ENCODE measurements at places on chromosomes 5 and 9.
A peak's percentile ranks its signal among the peaks of the same experiment; 100 is the strongest.

GRCh38 chr5:158007336-158007735 lies 148.4 kb upstream of the CLINT1 start:
- DNase-seq: no peak

DNA sequence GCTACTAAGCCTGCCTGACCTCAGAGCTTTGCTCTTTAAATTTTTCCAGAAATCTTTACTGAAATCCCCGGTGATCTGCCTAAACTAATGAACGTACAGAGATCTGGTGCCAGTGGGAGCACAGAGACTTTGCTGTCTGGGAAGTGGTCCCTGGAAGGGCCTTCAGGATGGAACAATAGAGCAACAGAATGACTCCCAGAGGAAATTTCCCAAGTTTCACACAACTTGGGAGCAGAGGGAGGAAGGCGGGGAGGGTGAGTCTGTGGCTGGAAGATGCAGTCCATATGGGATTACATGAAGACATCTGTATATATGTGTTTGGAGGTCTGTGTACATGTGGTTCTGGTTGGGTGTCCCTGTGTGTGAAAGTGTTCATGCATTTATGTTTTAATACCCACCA lies 638.3 kb downstream of the CCDC171 start:
- no peak for DNase-seq

DNA sequence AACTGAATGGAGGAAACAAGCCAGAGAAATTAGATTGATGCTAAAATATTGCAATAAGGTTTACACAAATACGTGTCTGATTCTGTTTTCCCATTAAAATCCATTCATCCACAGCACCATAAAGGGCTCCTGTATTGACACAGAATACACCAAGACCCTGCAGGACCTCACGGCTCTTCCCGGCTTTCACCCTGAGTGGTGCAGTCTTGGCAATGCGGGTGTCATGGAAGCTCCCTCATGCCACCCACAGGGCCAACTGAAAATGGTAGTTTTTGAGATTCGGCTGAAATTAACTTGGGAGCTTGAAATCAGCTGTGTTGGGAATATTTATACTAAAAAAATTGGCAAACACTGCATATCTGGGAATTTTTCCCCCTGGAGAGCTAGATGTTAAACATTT lies 17.3 kb upstream of the EXOC3 start:
- no peak for DNase-seq

DNA sequence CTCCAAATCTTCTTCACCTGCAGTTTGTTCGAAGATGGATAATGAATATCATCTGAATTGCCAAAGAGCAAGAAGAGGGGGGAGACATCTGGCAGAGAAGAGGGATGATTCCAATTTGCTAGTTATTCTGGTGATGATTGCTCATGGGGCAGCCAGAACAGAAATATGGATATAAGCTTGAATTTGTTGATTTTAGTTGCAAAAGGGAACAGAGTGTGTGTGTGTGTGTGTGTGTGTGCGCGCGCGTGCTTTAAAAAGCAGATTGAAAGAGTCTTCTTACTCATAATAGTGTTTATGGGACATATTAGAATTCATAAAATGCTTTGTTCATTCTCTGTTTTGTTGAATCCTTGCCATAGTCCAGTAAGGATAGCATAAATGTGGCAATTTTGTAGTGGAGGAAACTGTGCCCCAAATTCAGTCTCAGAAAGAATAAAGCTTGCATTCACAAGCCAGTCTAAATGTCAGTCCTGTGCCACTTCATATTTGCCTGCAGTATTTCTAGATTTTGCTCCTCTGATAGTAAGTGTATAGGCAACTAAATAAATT lies 436.3 kb upstream of the KLF4 start:
- no peak for DNase-seq

- no peak for DNase-seq
These were observed 216.9 kb upstream of the FBXL7 start for GRCh38 chr5:15283076-15283475.

DNA sequence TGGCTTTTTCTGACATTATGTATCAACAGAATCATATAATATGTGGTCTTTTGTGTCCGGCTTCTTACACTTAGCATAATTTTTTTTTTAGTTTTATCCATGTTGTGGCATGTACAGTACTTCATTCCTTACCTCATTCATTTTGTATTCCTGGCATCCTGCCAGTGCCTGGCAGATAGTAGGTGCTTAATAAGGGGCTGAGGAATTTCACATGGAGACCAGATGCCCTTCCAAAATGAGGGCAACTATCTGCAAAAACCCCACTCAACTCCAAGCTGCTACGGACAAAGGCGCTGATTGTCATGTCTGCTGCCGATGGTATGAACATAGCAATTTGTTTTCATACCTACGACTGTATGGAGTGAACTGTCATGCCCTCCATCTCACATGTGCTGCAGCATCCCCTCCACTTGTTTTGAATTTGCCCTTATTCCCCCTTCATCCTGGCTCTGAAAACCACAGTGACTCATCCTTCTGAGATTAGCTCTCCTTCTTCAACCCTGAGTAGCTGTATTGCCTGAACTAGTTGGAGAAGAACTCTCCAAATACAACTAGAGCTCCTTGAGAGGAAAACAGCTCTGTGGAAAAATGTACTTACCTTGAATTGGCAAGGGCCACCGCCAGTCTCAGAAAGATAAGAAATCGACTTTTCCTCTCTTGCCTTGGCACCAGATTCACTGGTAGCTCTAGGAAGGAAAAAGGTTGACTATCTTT lies 41.3 kb upstream of the FOXE1 start:
- DNase-seq: peak; percentile 9

- peak; percentile 0 for DNase-seq
These were observed 152.7 kb downstream of the ATP10B start for GRCh38 chr5:160699301-160699700.

- no peak for DNase-seq
These were observed 124.9 kb downstream of the TMEM167A start for GRCh38 chr5:82952326-82952725.

DNA sequence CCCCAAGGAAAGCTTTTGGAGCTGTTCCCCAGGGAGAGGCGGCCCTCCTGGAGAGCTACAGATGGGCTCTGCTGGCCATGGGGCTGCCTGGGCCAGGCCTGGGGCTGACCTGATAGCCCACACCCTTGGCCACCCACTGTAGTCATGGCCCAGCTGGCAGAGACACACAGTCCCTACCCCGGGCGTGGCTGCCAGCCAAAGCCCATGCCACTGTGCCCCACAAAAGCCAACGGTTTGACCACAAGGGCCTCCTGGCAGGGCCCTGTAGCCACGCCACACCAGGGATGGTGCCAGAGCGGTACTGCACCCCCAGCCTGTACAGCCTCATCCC lies 15.2 kb downstream of the NACC2 start:
- DNase-seq: no peak

DNA sequence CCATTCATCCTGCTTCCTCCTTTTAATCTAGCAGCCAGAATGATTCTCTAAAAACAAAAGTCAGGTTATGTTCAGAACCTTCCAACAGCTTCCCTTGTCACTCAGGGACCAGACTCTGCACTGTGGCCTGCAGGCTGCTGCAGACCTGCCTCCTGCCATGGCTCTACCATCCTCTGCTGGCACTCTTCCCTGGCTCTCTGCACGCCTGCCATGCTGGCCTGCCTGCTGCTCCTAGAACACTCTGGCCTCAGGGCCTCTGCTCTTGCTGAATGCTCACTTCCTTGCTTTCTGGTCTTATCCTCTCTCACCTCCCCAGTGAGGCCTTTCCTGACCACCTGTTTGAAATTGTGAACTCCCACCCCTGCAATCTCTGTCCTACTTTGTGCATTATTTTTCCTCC lies 149.4 kb downstream of the CD180 start:
- peak; percentile 2 for DNase-seq

DNA sequence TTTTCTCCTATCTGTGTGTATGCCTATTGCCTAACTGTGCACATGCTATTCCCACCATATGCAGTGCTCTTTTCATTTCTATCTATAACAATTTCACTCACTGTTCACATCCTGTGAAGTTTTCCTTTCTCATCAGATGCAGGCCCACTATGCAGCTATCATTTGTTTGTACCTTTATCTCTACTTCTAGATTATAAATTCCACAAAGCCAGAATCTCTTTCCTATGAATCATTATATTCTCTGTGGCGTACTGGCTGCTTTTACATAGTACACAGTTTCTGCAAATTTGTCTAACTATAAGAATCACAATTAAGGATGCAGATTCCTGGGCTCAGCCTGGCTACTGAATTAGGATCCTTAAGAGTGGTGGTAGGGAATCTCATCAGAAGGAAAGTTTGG lies 600.8 kb upstream of the ARRDC3 start:
- DNase-seq: no peak

DNA sequence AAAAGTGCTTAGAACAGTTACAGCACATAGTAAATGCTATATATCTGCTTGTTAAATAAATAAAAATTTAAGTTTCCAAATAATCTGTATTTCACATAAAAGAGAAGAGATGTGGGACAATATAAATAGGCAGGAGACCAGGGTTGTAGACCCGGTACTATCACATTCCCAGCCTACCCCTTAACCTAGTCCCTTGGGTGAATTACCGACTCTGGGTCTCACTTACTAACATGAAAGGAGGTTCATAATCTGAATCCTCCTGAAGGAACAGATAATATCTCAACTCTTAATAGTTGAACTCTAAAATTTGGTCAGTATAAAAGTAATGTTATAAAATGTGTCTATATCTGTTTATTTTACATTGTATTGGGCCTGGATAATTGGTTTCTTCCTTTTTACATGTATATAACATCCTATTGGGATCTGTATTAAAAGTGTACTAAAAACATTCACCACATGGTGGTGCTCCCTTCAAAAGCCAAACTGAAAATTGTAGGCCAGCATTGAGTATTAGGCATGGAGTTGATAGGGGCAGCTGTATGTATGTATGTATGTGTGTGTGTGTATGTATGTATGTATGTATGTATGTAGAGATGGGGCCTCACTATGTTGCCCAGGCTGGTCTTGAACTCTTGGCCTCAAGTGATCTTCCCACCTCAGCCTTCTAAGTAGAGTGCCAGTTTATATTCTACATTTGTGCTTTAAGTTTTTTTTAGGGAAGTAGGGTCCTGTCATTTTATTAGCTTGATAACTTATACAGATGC lies 64.2 kb upstream of the ABL1 start:
- peak; percentile 71 for DNase-seq

GRCh38 chr9:136820971-136821825 lies 13.4 kb downstream of the RABL6 start:
- DNase-seq: no peak

DNA sequence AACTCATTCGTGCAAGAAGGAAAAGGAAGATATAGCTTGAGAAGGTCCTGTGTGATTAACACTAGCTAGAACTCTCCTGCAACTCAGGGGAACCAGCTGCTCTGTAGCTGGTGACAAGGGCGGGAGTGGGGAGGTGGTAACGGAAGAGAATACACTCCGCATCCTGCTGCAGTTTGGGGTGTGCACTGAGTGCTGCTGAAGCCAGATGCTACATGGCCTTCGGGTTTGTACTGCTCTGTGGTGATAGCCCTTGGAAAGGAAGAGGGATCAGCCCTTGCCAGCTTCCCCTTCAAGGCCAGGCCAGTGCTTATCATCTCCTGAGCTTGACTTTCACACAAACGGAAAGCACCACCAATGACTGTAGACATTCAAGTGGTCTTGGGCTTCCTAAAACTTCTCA lies 34.3 kb downstream of the FRMD3 start:
- peak; percentile 57 for DNase-seq

DNA sequence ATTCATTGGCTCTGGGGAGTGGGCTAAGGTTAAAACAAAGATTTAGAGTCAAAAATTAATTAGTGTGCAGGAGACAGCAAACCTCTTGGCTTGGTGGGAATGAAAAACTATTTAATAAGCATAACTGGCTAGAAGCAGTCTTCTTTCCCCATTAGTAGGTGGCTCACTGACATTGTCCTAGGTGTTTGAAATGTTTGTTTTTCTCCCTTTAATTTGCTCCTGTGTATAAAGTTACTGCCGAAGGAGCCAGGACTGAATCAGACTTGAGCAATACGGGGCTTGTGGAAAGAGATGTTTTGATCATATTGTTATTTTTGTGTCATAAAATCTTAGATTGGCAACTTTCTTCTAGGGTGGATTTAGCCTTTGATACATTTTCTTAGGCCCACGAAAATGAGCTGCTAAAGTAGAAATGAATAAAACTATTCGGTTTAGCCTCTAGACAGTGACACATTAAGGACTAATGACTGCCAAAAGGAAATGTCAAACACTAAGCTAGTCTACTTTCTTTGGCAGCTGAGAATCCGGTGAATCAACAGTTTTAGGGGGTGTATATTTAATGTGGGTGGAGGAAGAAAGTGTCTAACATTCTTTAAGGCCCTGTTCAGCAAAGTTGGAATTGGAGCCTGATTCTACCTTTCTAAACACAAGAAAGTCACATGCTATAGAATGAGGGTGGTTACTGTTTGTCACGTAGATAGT lies 30.2 kb downstream of the LRRTM2 start:
- no peak for DNase-seq

DNA sequence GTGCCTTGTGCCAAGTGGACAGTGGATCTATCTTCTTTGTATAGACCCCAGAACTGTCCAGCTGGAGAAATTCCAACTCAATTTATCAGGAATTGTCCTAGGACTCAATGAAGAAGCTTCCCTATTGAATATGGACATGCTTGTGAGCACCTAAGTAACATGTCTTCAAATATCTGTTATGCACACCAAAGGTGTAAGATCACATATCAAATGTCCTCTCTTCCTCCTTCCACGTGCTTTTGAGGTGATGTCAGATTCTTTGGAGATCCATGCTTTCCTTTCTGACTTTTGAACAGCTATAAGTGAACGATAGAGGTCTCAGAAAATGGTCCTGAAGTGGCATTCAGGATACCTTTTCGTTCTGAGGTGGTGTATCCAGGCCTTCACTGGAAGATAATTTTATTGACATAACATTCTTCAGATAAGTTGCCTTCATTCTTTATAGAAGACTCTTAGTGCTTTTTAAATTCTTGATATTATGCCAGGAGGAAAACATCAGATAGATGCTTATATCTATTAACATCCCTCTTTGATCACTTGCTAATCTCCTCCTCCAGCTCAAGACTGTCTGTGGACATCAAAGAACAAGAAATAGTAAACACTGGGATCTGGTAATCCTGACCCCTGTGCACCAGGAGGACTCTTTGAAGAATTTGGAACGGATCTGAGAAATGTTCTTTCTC lies 246.4 kb downstream of the SMARCA2 start:
- DNase-seq: no peak

Measured in DMS79 treated with DMSO at 0.1 percent for 48 hours (cell line).